ENCODE measurements at places on chromosomes 3 and 15.

- DNase-seq: no peak
These were observed 84.3 kb downstream of the ADAMTS7 start for GRCh38 chr15:78726870-78727551.

DNA sequence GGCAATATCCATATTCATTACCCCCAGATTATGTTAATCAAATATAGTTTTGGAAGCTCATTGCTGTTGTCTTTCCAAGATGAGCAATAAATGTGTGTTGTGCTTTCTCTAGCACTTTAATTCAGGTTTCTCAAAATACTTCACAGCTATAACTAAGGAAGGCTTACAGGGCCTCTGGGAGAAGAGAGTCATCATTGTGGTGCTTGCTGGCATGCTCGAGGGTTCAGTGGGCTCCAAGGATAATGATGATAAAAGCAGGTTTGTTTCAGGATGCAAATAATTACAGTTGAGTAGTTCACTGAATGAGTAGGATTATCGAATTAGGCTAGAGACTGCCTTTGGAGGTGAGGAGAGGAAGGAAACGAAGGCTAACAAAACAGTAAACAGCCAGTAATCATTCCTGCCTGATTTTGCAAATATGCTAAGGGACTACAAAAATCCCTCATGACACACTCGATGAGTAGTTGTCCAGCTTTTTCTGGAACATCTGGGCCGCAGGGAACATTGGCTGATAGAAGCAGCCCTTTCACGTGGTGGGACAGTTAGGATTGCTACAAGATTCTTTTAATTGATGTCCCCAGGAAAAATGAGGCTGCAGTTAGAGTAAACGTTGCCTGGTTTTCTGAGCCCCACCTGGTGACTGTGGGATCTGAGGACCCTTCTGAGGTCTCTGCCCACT is 54.1 kb downstream of the SLC7A14 start:
- no peak for DNase-seq

DNA sequence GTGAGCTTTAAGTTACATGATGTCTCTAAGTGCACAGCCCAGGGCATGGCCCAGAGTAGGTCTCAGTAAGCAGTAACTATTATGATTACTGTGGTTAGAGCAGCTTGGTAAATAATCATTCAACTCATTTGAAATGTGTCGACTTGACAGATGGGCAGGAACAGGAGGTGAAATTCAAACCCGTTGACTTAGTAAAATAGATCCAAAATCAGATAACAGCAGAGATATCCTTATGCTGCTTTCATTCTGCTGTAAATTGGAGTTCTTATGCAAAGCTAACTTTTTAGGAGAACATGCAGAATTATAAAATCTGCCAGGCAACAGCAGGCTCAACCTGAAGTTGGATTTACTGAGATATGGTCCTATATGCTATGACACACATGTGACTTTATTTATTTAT is 118.7 kb upstream of the KLHL25 start:
- no peak for DNase-seq

DNA sequence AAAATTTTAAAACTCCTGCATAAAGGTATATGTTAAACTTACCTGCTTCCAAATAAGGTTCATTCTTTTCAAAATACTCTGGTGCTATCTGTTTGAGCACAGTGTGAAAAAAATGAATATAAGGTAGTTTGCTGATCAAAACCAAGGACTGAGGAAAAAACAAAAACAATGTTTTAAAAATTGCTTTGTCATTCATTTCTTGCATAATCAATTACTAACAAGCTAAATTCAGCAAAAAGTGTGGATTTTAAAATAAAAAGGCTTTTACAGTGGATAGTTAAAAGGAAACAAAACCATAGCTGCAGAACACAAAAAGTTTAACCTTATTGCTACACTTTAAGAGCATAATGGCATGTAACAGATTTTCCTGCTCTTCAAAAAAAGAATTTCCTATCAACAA is 31.5 kb downstream of the DENND6A start:
- no peak for DNase-seq

Data from activated T-helper 1 cell treated with anti-CD3 and anti-CD28 coated beads, Interleukin-2, amount 50 U/mL, for 16 hours (primary cell).